Stimulated activated CD4-positive, alpha-beta T cell treated with anti-CD3 and anti-CD28 coated beads, Interleukin-1b, Interleukin-23, amount 100 ng/mL, for 4 hours (primary cell): ENCODE measurements at places on chromosomes 1 and 21.

DNA sequence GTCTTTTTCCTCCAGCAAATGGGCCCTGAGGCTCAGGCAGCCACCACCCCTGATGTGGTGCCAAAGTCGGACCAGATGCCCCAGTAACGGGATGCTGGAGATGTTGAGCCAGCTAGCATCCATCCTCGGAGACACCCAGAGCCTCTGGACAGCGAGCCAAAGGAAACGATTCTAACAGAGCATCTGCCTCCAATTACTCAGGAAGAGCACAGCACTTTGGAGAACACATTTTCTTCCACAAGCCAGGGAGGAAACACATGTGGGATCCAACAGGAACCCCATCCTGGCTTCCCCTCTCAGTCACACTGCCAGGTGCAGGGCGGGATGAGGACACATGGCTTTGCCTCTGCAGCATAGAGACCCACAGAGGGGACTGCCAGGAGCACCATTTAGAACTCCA lies 44.9 kb downstream of the C1orf198 start:
- no peak for DNase-seq

GRCh38 chr21:33370305-33370704 lies 32.9 kb upstream of the IFNGR2 start:
- no peak for DNase-seq

- no peak for DNase-seq
Measured at GRCh38 chr1:234721476-234722269, 111.7 kb upstream of the IRF2BP2 start.

GRCh38 chr1:159067699-159068621 lies 8.6 kb downstream of the AIM2 start:
- no peak for DNase-seq

DNA sequence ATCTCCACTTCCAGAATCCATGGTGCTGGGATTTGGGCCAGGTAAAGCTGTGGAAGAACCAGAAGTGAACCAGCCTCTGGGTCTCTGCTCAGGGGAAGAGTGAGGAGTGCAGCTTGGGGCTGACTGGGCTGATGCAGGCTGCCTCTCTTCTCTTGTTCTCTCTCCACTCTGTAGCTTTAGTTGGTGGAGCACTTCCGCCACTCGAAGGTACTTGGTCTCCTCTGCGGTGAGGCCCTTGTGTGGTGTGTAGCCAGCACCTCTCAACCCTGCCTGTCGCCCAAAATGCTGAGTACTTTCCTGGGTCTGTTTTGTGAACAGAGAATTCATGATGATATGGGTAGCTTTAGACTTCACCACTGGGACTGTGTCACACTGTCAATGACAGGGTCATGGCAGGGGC lies 63.2 kb downstream of the URB2 start:
- no peak for DNase-seq

DNA sequence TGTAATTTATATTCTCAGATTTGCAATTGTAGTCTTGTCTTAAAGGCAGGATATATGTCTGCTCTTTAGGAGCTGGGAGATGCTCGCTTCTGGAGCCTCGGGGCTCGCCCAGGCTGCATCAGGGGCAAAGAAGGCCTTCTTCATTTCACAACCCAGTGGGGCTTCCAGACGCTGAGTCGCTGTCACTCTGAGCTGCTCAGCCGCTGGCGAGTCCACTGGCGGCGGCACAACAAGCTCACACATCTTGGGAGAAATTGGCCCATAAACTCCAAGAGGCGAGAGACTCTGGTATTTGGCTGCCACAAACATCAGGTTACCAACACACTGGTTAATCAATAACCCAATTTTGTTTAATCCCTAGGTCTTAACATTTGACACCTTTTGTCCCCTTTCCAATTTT lies 216.6 kb downstream of the ATG4C start:
- no peak for DNase-seq

DNA sequence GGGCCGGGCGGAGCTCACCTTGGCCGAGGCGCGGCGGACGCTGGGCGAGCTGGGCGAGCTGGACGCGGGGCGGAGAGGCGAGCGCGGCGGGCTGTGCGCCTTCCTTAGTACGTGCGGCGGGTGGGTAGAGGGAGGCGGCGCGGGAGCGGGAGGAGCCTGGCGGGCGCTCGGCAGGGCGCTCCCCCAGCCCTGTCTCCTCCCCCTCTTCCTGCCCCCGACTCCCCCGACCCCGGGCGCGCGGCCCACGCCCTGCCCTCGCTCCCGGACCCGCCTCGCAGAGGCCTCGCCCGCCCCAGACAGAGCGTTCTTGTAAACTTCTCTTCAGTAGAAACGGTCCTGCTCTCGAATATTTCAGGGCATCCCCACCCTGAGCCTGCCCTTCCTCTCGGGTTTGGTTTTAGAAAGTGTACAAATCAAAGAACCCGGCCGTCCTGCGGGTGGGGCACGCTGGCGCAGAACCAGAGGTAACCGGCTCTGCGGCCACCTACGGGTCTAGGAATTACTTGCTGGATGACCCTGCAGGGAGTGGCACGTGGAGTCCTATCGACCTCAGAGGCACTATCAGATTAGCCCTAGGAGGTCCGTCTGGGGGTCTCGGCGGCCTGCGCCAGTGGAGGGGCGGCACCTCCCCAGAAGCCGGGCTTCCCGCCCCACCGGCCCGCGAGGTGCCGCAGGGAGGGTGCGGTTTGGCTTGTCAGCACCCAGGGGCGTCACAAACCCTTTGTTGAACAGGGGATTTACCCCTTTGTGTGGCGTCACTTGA lies at the start of gene S100A10:
S100A10 (minus strand) TSS at position 126 of the 763 bp plus-strand sequence. CDS start 7,629 bp downstream, outside the sequence.
- peak; percentile 53 for DNase-seq
